NCI-H510A treated with DMSO at 0.1 percent for 48 hours (cell line): ENCODE measurements at places on chromosomes 1 and 21.
A peak's percentile ranks its signal among the peaks of the same experiment; 100 is the strongest.

- no peak for DNase-seq
Observed at GRCh38 chr1:244076740-244077139, 25.7 kb downstream of the ZBTB18 start.

DNA sequence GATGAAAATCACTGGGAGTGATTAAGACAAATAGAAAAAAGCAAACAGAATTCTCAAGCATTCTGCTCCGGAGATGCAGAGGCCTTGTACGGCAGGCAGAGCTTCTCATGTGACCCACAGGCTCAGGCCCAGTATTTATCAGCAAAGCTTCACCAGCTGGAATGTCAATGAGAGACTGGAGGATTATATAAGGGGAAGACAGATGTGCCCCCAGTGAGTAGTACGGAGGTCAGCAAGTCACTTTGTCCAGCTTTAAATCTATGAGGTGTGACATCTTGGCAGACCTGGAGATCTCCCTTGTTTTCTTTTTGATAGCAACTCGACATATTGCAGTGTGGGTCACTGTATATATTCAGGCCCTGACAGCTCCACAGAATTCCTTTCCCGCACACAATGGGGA, 106.8 kb downstream of the HHIPL2 start:
- DNase-seq: no peak

DNA sequence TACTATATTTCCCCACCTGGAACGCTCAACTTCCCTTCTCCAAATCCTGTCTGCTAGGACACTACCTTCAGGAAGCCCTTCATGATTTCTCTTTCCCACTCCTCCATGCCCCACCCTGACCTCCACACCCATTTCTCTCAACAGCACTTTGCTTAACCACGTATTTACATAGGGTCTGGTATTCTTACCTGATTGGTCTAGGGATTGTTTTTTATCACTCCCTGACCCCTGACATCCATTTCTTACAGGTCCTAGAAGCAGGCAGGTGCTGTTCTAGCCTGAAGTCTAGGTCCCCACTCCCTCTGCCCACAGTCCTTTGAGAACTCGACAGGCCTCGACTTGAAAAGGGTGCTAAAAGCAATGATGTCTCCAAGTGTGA, 47.5 kb downstream of the DMAP1 start:
- DNase-seq: no peak

DNA sequence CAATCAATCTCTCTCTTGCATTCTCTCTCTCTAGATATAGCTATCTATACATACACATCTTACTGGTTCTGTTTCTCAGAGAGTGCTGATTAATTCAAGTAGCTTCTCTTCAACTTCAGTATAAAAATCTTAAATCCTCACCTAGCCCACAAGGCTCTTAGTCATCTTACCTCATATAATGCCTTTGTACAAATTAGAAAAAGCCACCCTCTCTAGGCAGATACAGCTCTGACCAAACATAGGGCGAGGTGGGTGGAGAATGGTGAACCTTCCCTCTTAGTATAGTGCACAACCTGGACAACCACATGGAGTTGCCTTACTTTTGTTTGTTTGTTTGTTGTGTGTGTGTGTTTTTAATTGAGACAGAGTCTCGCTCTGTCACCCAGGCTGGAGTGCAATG, 5.1 kb upstream of the INAVA start:
- no peak for DNase-seq

DNA sequence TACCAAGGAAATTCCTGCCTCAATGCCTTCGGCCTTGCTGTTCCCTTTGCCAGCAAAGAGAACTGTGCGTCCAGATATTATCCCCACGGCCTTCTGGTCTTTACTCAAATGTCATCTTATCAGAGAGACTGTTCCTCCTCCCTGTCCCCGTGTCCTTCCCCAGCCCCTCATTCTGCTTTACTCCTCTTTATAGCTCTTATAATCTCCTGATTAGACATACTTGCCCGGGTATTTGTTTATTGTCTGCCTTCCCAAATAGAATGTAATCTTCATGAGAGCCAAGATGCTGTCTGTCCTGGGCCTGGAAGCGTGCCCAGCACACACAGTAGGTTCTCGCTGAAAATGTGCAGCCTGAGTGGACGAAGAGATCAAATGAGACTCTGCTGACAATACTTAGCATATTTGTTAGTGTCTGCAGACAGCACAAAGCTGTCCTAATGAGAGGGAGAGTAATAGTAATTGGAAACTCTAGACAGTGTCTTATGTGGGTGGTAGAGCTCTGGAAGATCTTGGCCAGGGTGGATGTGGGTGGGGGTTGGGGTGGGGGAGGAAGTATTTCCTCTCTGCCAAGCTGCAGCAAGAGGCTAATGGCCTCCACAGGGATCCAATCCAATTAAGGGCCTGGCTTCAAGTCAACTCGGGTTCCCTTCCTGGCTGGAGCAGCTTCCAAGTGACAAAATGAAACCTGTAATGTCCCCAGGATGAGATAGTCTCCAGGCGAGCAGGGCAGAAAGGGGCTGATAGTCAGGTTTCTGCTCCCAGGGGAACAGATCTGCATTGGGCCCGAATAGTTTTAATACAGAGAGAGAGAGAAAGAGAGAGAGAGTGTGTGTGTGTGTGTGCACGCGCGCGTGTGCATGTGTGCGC, 9.5 kb upstream of the CLIC4 start:
- DNase-seq: no peak

DNA sequence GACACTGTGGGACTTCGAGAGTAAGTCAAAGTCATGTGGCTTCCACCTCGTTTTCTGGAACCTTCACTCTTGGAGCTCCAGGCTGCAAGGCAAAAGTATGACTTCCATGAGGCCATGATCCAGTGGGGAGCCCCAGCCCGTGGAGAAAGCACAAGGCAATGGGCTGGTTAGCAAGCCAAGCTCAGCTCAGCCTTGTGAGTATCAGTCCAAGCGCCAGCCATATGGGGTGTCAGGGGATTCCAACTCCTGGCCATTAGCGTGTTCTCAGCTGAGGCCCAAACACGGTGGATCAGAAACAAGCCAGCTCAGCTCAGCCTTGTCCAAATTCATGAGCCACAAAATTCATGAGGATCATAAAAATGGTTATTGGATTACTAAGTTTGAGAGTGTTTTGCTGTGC, 261.0 kb downstream of the RHOU start:
- DNase-seq: no peak

GRCh38 chr21:39714331-39714730, 30.7 kb upstream of the IGSF5 start:
- no peak for DNase-seq

DNA sequence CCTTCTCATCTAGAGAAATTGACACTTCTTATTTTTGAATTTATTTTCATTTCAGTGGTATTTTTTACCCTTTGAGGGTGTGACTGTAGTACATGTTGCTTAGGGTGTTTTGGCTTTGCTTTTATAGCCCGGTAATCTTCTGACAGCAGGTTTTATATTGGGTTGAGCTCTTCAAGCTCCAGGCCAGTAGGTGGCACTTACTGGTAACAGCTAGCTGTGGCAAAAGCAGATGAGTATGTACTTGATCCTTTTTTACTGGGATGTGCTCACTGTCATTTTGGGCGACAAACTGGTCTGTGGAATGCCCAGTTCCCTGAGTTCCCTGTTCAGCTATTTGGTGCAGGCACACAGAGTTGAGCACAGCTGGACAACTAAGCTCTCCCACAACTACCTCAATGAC, 916.2 kb upstream of the B3GALT2 start:
- peak; percentile 13 for DNase-seq

DNA sequence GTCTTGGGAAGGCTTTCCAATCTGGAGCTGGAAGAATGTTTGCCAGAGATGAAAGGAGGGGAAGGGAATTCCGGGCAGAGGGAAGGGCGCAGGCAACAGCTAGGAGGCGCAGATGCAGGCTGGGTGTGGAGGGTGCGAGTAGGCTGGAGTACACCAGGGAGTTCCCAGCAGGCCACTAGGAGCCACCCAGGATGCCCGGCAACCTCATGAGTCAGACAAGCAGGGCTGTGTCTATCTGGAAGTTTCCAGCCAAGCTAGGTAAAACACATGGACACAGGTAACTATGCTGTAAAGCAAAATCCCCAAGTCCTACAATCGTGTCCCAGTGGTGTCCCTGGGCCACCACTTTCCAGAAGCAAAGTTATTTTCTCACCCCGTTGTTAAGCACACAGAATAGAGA, 990 bp upstream of the NBL1 start:
- DNase-seq: peak; percentile 67

GRCh38 chr1:10682449-10683309, 113.8 kb downstream of the CASZ1 start:
- DNase-seq: peak; percentile 86

GRCh38 chr1:226649780-226650179, 89.3 kb downstream of the ITPKB start:
- no peak for DNase-seq

DNA sequence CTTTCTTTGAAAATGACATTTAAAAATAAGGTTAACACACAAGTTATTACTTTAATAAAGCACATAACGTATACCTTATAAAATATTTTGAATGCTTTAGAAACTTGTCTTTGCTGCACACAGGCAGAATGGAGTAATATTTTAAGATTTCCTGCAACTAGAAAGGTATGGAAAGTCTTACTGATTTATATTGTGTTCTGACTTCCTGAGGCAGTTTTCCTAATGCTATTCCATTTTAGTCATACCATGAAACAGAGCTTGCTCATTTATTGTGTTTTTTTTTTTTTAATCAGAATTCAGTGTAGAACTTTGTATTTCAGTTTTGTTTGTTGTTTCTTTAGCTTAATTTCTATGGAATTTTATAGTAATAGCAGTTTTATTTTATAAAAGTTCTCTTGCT, 60.9 kb upstream of the S1PR1 start:
- no peak for DNase-seq

DNA sequence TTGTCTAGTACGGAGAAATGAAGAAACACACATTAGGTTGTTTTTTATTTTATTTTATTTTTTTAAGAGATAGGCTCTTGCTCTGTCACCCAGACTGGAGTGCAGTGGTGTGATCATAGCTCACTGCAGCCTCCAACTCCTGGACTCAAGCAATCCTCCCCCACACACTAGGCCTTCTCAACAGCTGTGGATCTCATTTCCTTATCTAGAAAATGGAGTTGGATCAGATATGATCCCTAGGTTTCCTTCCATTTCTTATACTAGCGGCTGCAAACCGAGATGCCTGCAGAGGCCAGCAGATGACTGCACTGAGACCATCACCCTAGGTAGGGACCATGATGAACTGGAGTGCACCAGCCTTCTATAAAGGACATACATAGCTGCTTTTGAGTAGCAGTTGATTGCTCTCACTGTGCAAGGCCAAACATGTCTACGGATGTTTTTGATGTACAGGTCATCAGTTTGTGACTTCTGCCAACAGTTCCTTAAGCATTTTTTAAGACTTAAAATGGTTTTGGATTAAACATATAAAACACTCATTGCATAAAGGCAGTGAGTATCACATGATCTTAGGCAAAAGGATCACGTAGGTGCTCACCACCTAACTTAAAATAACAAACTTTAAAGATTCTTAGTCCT, 11.4 kb upstream of the KLHL12 start:
- no peak for DNase-seq

GRCh38 chr1:196680107-196680506, 28.3 kb downstream of the CFH start:
- DNase-seq: no peak

DNA sequence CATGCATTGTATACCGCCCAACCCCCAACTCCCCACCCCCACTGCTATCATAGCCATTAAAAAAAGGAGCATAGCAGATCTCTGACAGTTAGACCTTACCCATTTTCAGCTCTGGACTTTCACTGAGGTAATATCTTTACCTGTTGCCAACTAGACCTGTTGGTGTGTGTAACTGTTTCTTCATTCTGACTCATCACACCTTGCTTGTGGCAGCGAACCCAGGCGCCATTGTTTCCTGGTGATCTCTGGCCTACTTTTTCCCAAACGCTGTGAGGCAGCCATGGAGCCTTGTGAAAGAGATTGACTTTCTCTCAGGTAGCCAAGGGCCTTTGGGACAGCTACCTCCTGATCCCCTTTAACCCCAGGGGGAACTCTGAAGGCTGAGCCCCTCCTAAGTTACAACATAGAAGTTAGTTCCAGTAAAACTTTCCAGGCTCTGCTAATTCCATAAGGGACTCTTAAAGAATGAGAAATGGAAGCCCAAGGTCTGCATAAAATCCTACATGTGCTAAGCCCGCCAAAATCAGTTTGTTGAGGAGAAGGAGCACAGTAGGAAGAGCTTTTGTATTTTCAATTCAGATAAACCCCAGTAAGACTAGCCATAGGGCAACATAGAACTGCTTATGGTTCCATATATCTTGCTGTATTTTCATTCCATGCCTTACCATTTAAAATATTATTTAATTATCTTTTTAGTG, 196.1 kb upstream of the CAMK1G start:
- DNase-seq: no peak

- DNase-seq: no peak
Observed at GRCh38 chr1:182041615-182042014, 19.9 kb downstream of the ZNF648 start.

DNA sequence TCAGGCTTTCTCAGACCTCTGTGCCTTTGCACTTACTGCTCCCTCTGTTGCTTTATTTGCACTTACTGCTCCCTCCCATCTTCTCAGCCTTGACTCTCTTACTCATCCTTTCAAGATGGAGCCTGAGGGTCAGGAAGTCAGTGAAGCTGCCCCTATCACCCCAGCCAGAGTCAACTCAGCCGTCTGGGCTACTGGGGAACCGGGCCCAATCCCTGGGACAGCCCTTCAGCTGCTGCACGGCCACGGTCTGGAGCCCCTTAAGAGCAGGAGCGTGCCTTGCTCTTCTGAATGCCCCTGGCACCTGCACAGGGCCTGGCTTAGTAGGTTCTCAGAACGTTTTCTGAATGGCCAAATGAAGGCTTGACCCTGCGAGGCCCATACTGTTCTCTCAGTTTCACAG, 244.4 kb downstream of the FOXD2 start:
- DNase-seq: no peak

GRCh38 chr1:71116729-71117128, 35.9 kb upstream of the ZRANB2 start:
- DNase-seq: no peak

GRCh38 chr1:34324879-34325440, 148.3 kb downstream of the C1orf94 start:
- no peak for DNase-seq

- DNase-seq: no peak
Observed at GRCh38 chr21:29166853-29167252, 36.4 kb downstream of the MAP3K7CL start.

- DNase-seq: no peak
Observed at GRCh38 chr1:177216587-177217202, 45.9 kb downstream of the BRINP2 start.
